ENCODE measurements at places on chromosomes 3 and 15.

- no peak for DNase-seq
These were observed 334.2 kb downstream of the PYDC2 start for GRCh38 chr3:191795196-191795595.

DNA sequence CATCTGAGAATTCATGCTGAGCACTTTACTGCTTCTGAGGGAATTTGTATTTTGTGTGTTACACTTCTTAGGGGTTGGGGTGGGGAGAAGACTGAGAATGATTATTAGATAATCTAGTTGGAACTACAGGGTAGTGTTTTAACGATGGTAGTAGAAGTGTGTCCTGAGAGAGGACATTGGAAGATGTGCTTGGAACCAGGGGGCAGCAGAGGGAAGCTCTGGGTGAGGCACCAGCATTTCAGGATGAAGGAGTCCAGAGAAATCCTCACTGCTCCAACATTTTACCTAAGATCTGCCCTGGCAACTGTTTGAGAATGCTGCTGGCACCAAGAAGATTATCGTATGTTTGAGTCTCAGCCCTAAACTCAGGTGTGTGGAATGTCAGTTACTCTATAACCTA is 145.5 kb downstream of the SQOR start:
- DNase-seq: no peak

DNA sequence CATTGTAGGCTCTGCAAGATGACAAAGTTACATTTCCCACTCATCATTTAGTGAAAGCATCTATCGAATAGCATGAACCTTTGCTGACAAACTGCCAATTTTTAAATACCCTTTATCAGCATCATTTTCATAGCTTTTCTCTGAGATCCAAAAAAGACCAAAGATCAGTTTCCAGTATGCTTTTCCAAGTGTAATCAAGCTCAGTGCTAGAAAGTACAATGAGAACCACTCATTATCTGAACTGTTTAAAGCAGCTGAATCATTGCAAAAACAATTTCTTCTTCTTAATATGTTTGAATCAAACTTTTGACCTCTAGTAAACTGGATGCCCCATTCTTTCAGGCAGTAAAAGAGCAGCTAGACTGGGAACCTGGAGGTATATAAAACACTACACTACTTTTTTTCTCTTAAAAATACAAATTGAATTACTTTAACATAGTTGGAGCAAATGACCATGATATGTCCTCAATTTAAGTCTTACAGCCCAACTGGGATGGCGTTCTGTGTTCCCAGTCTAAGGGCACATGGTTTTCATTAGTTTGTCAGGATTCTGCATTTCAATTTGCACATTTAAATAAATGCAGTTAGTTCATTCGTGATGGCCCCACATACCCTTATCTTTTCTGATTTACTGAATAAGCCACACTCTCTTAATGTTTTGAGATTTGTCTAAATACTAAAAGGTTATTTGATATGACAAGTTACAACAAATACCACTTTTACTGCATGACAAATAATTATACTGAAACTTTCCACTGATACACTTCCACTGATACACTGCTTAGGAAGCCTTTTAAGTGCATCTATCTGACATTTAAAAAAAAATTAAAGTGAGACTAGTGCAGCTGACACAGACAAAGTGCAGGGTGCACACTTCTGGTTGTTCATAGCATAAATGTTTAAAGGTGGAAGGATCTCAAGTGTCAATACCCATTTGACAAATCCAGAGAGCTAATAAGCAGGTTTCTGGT is 146.0 kb upstream of the FRMD4B start:
- DNase-seq: no peak

GRCh38 chr3:129938140-129938930 is 36.2 kb upstream of the TRH start:
- DNase-seq: no peak

DNA sequence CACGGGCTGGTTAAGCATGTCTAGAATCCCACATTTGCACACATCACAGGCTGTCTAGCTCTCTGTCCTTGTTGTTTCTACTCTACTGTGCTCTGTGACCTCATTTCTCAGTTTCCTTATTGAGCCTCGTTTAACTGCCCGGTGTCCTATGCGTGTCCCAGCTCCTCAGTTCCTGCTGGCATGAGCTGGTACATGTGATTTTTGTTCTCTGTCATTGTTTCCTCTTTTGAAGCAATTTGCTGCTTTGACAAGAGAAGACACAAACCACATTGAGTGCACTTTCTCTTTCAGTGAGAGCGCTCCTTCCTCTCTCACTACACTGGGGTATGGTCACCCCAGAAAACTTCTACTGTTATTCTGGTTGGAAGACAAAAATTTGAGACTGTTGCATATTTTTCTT is 563.5 kb downstream of the PDCD6IP start:
- no peak for DNase-seq

DNA sequence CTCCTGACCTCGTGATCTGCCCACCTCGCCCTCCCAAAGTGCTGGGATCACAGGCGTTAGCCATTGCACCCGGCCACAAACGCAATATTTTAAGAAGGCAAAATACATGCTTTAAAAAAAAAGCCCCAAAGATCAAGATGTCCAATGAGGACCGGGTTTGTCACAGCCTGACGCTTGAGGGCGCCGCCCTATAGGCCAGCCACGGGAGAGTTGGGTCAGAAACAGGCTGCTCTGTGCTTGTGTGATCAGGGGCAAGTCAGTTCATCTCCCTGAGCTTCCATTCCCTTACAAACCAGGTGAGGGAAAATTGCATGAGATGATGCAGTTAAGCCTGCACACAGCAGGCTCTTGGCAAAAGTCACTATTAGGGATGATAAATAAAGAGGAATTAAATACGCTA is 23.9 kb downstream of the FAM174B start:
- no peak for DNase-seq

GRCh38 chr3:128783774-128784173 is 57.8 kb downstream of the RAB7A start:
- no peak for DNase-seq

DNA sequence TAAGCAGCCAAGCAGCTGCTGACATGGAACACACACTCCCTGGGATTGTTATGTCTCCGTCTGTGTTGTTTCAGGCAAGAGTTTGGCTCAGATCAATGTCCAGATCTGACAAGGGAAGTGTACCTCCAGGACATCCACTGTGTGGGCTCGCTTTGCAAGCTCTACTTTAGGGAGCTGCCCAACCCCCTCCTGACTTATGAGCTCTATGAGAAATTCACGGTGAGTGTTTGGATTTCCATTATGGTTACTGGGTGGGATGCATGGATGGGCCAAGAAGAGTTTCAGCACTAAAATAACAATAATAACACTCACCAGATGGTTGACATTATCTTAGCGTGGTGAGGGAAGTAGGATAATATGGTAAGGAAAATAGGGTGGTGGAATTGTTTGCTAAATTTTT is 74.1 kb downstream of the ARHGAP31 start:
- DNase-seq: no peak

GRCh38 chr15:68405378-68406250 is 26.3 kb downstream of the ITGA11 start:
- DNase-seq: no peak

GRCh38 chr3:137770066-137770834 is 6.1 kb downstream of the SOX14 start:
- DNase-seq: no peak

DNA sequence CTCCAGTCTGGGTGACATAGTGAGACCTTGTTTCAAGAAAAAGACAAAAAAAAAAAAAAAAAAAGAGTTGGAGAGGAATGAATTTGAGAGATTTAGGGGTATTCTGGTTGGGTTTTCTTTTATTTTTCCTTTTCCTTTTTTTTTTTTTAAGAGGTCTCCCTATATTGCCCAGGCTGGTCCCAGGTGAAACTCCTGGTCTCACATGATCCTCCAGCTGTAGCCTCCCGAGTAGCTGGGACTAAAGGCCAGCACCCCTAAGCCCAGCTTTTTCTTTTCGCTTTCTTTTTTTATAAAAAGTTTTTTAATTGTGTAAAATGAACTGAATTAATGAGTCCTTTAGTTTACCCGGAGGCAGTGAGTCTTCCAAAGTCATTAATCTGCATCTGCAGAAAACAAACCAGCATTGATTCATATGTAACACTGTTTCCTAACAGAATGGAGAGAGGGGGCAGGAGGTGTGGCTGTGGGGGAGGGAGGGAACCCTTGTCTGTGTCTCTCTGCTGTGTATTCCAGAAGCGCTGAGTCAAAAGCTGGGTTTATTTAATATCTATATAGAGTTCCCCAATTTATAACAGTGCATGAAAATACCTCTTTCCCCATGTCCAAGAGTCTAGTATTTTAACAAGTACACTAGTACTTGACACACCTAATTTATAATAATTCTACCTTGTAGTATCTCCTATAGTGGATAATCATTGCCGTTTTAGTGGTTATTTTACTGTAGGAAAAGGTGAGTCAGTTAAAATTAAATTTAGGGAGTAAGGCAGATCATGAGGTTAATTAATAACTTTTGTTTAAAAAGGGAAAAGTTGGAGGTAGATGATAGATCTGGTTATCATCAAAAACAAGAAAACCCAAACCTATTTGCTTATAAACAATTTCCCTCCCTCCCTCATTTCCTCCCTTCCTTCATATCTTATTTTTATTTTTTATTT is 2.6 kb upstream of the DPPA4 start:
- DNase-seq: no peak

GRCh38 chr3:195896361-195897080 is 11.8 kb downstream of the TNK2 start:
- DNase-seq: no peak

- no peak for DNase-seq
These were observed 647.8 kb upstream of the ADAMTS9 start for GRCh38 chr3:65335587-65335986.

- DNase-seq: no peak
These were observed 15.4 kb downstream of the ABHD2 start for GRCh38 chr15:89103481-89104171.

DNA sequence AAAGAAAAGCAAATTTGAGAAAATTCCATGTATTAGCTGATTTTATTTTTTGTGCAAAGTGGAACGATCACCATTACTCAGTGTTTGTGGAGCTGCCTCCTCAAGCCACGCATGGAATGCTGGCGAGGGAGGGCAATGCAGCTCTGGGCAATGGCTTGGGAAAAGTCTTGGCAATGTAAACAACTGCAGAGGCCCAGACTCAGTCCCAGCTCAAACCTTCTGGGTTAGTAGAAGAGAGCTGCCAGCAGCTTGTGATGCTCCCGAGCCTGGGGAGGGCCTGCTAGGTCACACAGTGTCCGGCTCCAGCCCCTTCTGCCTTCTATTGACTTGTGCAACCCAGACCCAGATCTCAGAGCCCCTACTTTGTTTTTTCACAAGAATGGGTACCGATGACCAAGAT is 4.3 kb downstream of the EPHB1 start:
- DNase-seq: no peak

DNA sequence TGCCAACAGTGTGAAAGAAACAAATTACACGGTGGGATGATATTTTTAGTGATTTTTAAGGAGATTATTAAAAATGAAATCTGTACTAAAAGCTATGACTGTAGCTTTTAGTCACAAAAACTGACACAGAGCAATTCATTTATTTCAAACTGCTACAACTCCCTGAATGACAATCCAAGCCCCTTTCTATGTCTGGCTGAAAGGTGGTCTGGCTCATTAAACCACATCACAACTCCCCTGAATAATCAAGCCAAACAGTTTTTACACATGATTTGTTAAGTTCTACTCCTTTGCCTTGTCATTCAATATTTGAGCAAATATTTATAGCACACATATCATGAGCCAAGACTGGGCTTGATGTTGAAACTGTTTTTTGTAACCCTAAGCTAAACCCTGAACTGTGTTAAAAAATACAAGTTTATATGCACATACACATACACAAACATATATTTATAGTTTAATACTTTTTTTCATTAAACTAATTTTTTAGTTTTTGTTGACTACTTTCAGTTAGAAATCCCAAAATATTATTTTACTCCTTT is 125.5 kb downstream of the RBMS3 start:
- no peak for DNase-seq

DNA sequence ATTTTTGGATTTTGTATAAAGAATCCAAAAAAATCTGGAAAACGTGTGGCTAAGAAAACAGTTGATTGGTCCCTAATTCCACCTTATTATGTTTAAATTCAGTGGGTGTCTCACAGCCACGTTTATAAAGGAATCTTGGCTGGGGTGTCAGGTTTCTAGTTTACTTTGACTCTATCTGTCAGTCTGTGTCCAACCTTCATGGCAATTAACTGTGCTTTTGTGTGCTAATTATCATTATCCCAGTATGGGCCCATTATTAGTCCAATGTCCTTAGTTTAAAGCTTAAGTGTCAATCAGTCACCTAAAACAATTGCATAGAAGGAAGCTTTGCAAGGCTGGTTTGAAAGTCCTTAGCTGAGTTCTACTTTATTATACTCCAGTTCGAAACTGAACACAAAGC is 3.7 kb upstream of the CNTN4 start:
- DNase-seq: no peak

- no peak for DNase-seq
These were observed 5.3 kb downstream of the ZNF620 start for GRCh38 chr3:40511031-40511718.

DNA sequence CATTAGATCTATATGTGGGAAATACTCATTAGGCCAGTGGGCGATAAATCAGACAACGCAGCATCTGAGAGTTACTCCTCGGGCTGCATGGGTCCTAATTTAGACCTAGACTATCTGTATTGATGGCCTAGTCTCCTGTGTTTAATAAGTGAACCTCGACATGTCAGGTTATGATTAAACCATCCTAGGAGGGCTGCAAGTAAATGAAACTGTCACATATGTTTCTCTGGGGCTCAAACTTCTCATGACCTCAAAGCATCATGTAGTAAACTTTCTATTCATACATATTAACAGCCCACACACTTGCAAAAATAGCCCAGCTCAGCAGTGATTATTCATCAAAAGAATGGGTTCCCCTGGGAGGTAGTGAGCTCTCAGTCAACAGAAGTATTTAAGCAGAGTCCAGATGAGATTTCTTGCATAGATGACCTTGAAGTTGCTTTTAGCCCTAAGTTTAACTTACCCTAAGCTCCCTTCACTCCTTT is 51.6 kb downstream of the RAB11A start:
- no peak for DNase-seq

DNA sequence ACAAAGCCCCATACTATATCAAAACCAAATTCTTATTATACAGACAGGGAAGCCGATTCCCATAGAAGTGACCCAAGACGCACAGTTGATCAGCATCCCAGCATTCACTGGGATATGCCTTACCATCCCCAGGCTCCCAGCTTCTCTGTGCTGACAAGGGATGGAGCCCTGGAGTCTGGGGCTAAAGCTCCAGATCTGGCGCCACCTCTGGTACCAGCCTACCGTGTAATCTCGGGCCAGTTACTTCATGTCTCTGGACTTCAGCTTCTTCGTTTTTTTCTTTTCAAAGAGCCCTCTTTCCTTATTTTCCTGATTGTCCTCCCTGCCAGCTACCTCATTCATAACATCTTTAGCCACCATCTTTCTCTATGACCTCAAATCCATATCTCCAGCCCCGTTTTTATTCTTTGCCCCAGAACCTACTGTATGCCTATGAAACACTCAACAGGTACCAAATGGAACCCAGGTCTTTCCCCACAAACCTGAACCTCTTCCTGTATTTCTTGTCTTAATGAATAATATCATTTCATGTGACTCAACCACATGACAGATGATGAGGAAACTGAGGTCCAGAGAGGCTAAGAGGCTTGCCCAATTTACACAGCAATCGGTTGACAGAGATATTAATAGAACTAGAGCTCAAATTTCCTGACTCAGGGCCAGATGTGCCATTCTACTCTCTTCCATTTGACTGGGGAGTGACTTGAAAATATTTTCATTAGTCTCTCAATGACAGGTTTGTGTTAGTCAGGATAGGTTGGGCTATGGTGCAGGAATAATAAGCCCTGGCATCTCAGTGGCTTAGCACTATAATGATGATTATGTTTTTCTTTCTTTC is 85.4 kb upstream of the TLE3 start:
- no peak for DNase-seq

GRCh38 chr3:195258449-195259153 is 12.4 kb downstream of the XXYLT1 start:
- no peak for DNase-seq

GRCh38 chr3:148513096-148513543 is 184.6 kb upstream of the AGTR1 start:
- no peak for DNase-seq

All from stimulated activated CD4-positive, alpha-beta T cell treated with anti-CD3 and anti-CD28 coated beads, Interleukin-4, amount 100 ng/mL, for 24 hours (primary cell).